Hypothalamus (tissue), 51 donors: ENCODE measurements at places on chromosomes 7 and 10.
A peak's percentile ranks its signal among the peaks of the same experiment; 100 is the strongest.

DNA sequence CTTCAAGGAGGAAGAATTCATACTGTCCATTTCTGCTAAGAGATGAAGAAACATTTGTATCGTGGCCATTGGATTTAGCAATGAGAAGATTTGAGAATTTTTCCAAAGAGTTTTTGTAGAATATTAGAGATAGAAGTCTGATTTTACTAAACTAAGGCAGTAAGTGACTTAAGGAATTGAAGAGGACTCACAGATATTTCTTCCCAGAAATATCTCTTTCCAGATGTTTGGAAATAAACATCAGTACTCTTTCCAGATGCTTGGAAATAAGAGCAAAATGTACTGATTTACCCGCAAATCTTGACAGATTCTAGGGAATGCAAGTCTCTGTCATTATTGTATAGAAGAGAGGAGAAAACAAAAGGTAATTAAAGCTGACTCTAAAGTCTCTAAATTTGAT is 91.3 kb downstream of the IMMP2L start:
- no peak for DNase-seq

GRCh38 chr7:52944921-52945320 is 90.5 kb upstream of the POM121L12 start:
- DNase-seq = no peak

DNA sequence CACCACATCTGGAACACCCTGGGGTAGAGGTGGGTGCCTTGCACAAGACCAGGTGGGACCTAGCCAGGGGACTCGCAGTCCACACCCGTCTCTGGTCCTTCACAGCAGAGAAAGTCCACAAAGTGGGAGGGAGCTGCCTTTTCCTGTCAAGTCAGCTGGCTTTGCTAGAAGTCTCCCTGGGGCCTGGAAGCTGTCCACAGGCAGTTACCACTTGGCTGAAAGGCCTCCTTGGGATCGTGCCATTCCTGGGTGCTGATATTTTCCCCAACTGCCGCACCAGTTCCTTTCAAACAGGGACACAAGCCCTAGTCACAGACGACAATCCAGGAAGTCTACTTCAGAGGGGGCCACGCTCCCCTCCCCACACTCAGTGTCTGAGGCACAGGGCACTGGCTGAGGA is 75.4 kb downstream of the AFAP1L2 start:
- peak; percentile 35 for DNase-seq

DNA sequence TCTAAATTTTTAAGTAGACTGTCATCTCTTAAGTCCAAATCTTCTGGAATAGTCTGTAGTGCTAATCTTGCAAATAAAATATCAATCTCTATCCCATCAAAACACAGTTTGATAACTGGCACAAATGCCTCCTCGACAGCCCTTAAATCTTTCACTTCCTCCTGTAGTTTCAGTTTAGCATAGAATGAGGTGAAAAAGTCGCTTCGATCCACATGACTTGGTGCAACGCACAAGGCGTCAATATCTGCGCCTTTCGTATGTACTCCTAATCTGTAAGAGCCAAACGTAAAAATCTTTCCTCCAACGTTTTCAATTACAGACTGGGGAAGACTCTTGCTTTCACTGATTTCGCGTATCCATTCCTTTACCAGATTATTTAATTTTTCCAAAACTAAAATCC is 603 bp downstream of the PAPOLB start:
- no peak for DNase-seq

DNA sequence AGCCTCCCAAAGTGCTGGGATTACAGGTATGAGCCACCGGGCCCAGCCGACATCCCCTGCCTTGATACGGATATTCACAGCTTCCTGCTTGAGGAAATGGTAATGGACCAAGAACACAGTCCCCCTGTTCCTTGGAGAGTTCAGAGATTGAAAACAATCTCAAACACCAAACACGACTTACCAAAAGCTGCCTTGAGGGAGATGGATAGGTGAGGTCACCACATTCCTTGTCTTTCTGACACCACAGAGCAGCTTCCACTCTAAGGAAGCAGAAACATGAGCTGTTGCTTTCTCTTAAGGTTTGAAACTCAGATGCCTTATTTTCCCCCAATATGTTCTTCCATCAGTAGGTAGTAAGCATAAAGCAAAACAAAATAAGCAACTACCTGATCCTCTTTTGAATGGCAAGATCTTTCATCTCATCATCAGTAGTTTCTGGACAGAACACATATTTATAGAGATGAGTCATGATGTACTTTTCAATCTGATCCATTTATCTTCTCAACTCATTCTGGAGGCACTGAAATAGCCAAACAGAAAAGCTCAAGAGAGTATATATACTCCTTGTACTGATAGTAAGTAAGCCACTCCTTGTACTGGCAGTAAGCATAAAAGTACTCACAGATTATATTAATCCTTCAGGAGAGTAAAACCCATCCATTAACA is 199.1 kb upstream of the KCTD7 start:
- DNase-seq = no peak

- no peak for DNase-seq
These were observed 34.5 kb upstream of the RHOBTB1 start for GRCh38 chr10:60978287-60979115.

- no peak for DNase-seq
These were observed 485.7 kb downstream of the PTPRN2 start for GRCh38 chr7:158101821-158102450.

- DNase-seq = no peak
These were observed 170.5 kb downstream of the CDC14C start for GRCh38 chr7:49094866-49095265.

DNA sequence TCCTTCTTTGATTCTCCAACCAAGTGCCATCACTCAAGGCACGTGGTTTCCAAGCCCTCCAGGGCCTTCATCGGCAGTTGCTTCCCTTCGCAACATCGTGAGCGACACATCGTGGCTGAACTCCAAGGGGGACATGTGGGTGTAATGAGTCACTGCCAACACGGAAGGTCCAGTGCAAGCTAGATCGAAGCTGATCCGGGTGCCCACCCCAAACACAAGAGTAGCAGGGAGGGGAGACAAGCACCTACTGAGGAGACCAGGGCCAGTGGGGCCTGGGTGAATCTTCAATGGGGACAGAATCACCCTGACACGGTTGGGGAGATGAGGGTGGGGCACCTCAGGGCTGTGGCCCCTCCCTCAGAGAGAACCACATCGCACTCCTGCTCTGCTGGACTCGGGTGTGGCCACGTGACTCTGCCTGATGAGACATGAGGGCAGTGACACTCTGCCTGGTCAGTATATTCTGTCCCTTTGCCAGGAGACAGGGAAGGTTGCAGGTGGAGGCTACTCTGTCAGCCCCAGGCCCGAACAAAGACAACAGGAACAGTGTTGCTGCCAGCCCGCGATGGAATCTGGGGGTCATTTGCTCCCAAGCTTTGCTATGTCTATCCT is 36.8 kb upstream of the HSPA12A start:
- no peak for DNase-seq

DNA sequence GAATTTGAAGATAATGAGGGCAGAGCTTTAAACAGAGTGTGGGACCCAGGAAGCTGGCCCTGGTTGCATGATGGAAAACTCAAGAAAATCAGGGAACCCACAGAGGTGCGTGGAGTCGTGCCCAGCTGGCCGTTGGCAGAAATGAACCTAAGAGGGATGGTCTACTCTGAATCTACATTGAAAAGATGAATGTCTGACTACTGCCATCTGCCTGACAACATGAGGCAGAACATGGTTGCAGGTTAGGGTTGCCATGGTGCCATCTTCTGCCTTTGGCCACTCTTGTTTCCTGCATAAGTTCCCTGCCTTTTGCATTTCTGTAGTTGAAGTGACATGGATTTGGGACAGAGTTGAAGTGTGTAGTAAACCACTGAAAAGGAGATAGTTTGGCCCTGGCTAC is 138.5 kb upstream of the COBL start:
- no peak for DNase-seq

DNA sequence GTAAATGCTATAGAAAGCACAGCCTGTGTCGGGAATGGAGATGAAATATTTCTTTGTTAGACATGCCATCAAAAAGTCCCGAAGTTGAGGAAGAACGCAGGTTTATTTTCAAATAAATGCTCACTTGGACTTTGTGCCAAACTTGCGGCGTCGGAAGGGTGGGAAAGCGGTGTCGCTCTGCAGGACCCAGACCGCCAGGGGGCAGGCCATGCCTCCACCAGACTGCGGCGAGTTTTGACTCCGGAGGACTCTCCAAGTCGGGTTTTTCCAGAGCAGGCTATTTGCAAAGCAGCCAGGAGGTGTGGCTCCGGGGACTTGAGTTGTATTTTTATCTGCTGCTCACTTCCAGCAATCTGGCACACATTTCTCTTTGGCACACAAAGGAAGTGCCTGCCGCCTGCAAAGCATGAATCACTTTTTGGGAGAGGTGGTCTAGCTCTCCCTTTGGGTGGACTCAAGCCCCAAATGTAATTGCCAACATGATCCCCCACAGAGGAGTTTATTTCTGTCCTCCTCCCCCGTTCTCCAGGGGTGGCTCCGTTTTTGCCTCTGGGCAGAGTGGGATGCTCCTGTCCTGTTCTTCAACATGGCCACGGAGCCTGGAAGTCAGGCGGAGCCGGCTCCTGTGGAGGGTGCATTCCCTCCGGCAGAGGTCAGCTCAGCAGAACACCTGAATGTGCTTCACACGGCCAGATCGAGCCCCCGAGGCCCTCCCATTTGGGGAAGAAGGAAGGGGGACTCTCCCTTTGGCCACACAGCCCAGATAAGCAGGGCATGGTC is 82.3 kb upstream of the GPR26 start:
- DNase-seq = peak; percentile 73

DNA sequence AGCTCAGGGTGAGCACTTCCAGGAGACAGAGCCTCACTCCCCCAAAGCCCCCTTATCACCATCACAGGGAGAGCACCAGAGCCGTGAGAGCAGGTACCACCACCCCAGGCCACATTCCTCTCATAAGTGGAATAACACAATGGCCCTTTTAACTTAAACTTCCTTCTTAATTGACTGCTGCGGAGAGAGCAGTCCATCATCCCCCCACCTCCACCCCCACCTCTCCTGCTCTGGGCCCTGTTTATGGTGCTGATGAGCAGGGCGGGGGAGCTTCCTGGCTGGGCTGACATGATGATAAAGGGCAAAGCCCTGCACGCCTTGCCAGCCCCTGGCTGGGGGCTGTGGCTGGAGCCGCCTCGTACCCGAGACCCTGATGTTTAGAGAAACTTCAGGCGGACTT is 81.4 kb upstream of the PODXL start:
- no peak for DNase-seq

DNA sequence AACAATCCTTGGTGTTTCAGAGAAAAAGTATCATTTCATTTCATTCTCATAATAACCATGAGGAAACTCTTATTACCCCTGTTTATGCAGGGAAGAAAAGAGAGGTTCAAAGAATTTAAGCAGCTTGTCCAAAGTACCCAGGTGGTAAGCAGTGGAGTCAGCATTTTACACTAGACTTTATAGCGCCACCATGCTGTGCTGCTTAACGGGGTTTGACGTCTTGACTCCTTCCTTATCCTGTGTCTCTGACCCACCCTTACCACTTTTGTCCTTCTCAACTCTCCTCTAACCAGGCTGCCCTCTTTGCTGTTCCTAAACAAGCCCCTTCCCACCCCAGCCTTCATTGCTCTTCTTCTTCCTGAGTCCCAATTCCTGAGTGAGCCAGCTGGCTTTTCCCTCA is 117.0 kb upstream of the AHR start:
- no peak for DNase-seq

DNA sequence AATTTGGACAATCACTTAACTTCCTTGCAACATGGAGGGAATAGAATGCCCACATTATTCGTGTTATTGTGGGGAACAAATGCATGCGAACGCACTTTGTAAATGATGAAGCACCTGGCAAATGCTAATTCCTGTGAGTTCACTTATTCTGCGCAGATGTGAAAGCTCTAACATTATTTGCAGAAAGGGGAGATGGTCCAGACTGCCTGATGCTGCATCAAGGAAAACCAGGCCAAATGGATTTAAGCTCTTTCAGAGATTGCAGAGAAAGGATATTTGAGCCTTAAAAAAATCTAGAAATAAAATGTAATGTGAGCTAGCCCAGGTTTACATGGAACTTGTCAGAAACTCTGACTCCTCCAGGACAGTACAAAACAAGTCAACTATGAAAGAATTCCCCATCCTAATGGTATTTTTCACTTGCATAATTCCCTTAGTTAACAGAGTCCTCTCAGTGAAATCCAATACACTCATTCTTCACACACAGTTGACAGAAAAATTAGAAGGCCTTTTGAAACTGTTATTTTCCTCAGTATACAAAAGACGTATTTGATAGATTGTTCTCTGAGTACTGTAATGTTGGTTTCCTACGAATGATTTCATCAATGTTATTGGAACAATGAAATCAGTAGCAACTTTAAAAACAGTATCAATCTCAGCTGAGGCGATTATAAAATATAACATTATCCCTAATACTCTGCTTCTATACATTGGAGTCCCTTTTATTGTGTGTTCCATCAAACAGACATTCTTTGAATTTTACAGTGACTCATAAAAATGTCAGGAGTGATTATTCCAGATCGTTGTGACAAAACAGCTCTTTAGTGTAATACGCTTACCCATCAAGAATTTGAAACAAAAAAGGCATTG is 136.3 kb upstream of the ANK3 start:
- DNase-seq = no peak

DNA sequence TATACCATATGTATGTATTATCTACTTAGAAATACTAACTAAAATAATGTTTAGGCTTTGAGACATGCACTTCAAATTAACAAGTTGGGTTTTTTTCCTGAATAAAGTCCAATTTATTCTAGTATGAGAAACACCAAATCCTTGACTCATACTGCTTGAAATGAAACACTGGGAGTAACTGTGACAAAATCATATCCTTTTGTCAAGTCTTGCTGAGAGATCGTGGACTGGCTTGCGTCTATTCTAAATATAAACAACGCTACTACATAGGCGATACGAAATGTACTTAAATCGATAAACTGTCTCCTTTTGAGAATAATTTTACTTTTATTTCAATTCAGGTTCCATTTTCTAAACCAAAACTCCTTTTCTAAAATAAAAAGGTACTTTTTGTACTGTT is 16.3 kb downstream of the SMURF1 start:
- DNase-seq = no peak

DNA sequence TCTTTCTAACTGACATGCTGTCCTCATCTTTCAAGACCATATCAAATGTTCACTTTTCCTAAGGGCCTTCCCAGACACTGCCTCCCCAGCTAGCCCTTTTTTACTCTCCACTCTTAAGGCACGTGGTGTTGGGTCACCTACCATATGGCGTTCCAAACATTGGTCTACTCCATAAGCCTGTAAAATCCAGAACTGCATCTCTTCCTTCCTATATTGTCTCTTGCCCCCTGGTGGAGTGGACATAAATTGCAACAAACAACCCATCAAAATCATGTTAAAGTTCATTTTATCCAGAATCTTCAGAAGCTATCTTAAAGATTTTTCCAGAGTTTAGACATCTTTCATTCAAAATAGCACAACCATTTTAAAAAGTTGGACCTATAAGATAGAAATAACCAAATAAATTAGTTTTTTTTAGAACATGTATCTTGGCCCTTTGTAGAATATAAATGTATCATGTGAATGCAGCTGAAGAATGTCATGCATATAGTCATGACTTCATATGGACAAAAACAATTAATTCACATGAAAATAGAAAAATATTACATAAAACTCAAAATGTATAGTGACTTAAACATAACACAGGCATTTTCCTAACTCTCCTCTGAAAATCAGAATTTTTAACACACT is 180.6 kb upstream of the CHRM2 start:
- DNase-seq = no peak
